Thymus (tissue), 14 donors: ENCODE measurements at places on chromosomes 5 and 9. TPM values are rescaled to one million over a fixed set of nuclear protein-coding genes. Genes with fewer than 3 reads are reported as not detected.

GKAP1 gene
- total RNA-seq, result 14.3 TPM

PLAC8L1 gene
- 0.24 TPM for total RNA-seq

FIBCD1 gene
- total RNA-seq, result 0.09 TPM

PCDHA6 gene
- 0.05 TPM for total RNA-seq

BRD9 gene
- total RNA-seq, result 39.3 TPM

SLC6A19 gene
- total RNA-seq, result 0.09 TPM

VCAN gene
- total RNA-seq, result 15.0 TPM

GRCh38 chr5:16712620-16713019 is 95.8 kb upstream of the RETREG1 start:
- H3K4me3 ChIP-seq, result no peak overlapping the region
- no peak overlapping the region for H3K27ac ChIP-seq
- no peaks in the 10 kb centered on the region for H3K27me3 ChIP-seq
- no peaks in the 10 kb centered on the region for H3K36me3 ChIP-seq
- H3K4me1 ChIP-seq, result no peaks in the 10 kb centered on the region

- H3K27me3 ChIP-seq, result no peaks in the 10 kb centered on the region
- no peak overlapping the region for H3K27ac ChIP-seq
Measured at GRCh38 chr9:87546704-87547103, 49.0 kb downstream of the DAPK1 start.

GRCh38 chr5:32443541-32444430 is 754 bp downstream of the ZFR start:
- no peaks in the 10 kb centered on the region for H3K27me3 ChIP-seq
- H3K4me1 ChIP-seq, result peaks cover 15% of the 10 kb centered on the region
- peak overlapping the region; percentile 89 for H3K4me3 ChIP-seq
- H3K27ac ChIP-seq, result peak overlapping the region; percentile 85
- peak; percentile 26 for DNase-seq
- peaks cover 9% of the 10 kb centered on the region for H3K36me3 ChIP-seq

GRCh38 chr9:127963359-127964064 is 17.3 kb downstream of the EEIG1 start:
- no peak overlapping the region for H3K4me3 ChIP-seq
- H3K27ac ChIP-seq, result peak overlapping the region; percentile 46
- H3K27me3 ChIP-seq, result no peaks in the 10 kb centered on the region
- DNase-seq, result no peak
- H3K36me3 ChIP-seq, result peaks cover 37% of the 10 kb centered on the region

DNA sequence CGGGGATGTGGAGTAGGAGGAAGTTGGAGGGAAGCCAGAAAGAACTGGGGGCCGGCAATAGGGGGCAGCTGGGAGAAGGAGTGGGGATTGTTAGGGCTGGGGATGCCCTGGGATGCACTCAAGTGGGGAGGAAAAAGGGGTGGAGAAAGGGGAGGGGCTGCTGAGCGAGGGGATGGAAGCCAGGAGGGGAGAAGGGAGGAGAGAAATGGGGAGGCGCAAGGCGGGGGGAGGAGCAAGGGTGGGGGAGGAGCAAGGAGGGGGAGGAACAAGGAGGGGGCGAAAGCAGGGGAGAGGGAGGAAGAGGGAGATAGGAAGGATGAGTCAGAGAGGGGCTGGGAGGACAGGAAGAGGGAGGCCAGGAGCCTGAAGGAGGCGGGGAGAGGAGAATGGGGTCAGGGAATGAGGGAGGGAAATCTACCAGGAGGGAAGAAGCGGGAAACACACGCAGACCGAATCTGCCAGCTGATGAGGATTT is 1.6 kb downstream of the IRX4 start:
- no peaks in the 10 kb centered on the region for H3K36me3 ChIP-seq
- H3K27me3 ChIP-seq, result peaks cover 97% of the 10 kb centered on the region
- DNase-seq, result no peak
- no peak overlapping the region for H3K4me3 ChIP-seq
- H3K4me1 ChIP-seq, result no peaks in the 10 kb centered on the region
- no peak overlapping the region for H3K27ac ChIP-seq

DNA sequence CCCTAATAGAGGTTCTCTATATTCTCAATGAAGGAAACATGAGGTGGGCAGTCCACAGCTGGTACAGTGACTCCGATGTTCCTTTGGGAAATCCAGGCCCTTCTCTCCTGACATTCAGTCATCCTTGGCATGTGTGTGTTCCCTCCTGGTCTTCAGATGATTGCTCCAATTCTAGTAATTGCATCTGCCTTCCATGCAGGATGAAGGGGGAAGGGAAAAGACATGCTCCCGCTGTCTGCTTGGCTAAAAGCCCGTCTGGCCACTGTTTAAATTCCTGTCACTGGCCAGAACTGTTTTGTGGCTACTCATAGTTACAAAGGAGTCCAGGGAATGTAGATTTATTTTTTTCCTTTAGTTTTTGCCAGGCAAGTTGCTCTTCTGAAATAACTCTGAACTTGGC is 65.0 kb downstream of the MAST4 start:
- no peaks in the 10 kb centered on the region for H3K4me1 ChIP-seq
- no peaks in the 10 kb centered on the region for H3K36me3 ChIP-seq
- no peak for DNase-seq
- no peak overlapping the region for H3K27ac ChIP-seq

DNA sequence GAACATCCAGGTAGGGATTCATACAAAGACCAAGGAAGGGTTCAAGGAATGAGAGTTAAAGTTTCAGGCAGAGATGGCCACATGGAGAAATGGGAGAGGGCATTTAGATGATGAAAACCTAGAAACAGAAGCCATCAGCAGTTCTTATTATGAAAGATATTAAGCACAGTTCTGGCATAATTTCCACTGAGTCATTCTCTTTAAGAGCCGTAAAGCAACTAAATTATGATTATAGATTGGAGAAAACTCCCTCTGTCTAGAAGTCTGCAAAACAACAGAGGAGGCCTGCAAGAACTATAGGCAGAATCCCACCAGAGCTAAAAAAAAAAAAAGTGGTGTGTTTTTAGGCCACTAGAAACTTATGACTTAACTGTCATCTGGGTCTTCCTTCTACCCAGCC is 157.1 kb upstream of the MPDZ start:
- no peak overlapping the region for H3K4me3 ChIP-seq
- no peak for DNase-seq
- H3K27ac ChIP-seq, result no peak overlapping the region
- H3K27me3 ChIP-seq, result no peaks in the 10 kb centered on the region

GRCh38 chr5:38765399-38765861 is 80.4 kb upstream of the OSMR start:
- H3K36me3 ChIP-seq, result no peaks in the 10 kb centered on the region
- no peaks in the 10 kb centered on the region for H3K4me1 ChIP-seq
- H3K4me3 ChIP-seq, result no peak overlapping the region
- H3K27me3 ChIP-seq, result no peaks in the 10 kb centered on the region

GRCh38 chr5:134877159-134877558 is 3.0 kb downstream of the TXNDC15 start:
- no peak for DNase-seq
- H3K4me1 ChIP-seq, result peaks cover 24% of the 10 kb centered on the region
- no peaks in the 10 kb centered on the region for H3K27me3 ChIP-seq
- no peak overlapping the region for H3K4me3 ChIP-seq
- H3K27ac ChIP-seq, result peak overlapping the region; percentile 32

DNA sequence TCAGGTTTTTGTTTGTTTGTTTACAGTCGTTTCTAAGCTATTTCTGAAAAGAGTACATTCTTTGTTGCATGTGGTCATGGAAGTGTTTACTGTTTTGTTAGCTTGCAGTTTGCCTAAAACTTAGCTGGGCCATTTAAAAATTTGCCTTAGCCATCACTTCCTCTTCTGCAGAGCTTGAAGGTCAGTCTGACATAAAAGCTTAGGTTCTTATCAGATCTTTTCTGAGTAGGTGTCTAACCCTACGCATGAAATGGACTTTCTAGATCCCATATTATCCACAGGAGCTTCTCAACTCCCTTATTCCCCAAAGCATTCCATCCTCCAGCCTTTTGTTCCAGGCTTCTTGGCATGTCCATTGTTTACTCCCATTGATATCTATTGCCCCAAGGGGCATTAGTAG is 90.3 kb downstream of the AP3B1 start:
- no peak overlapping the region for H3K4me3 ChIP-seq
- peaks cover 10% of the 10 kb centered on the region for H3K36me3 ChIP-seq
- no peak for DNase-seq
- no peak overlapping the region for H3K27ac ChIP-seq
- H3K27me3 ChIP-seq, result no peaks in the 10 kb centered on the region

GRCh38 chr5:1564182-1564748 is 40.5 kb upstream of the LPCAT1 start:
- DNase-seq, result no peak
- no peak overlapping the region for H3K27ac ChIP-seq
- no peaks in the 10 kb centered on the region for H3K4me1 ChIP-seq
- H3K27me3 ChIP-seq, result no peaks in the 10 kb centered on the region

DNA sequence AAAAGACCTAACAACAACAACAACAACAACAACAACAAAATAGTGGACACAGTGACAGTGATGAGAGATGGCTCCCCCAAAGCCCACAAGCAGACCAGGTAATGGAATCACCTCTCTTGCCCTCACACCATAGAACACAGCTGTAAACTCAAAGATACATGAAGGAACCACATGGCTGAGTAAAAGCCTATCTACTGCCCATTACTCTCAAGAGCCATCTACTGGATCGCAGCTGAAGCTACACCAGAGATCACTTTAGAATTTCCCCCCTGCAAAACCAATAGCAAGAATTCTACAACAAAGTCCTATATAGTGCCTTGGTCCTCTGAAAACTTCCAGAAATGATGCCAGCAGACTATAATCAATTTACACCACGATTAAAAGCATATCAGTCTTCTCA is 1537.6 kb upstream of the CDH9 start:
- H3K27ac ChIP-seq, result no peak overlapping the region
- no peak overlapping the region for H3K4me3 ChIP-seq
- no peaks in the 10 kb centered on the region for H3K27me3 ChIP-seq
- H3K4me1 ChIP-seq, result no peaks in the 10 kb centered on the region

GRCh38 chr9:127943731-127944144 is 6.1 kb upstream of the DPM2 start:
- DNase-seq, result peak; percentile 81
- peak overlapping the region; percentile 31 for H3K27ac ChIP-seq
- no peaks in the 10 kb centered on the region for H3K27me3 ChIP-seq
- peaks cover 80% of the 10 kb centered on the region for H3K36me3 ChIP-seq
- no peak overlapping the region for H3K4me3 ChIP-seq

- H3K27me3 ChIP-seq, result no peaks in the 10 kb centered on the region
- no peak for DNase-seq
- peaks cover 5% of the 10 kb centered on the region for H3K4me1 ChIP-seq
Measured at GRCh38 chr9:99092643-99093491, 12.0 kb upstream of the TGFBR1 start.

- peaks cover 15% of the 10 kb centered on the region for H3K4me1 ChIP-seq
- no peak overlapping the region for H3K4me3 ChIP-seq
- H3K36me3 ChIP-seq, result no peaks in the 10 kb centered on the region
- no peak for DNase-seq
- H3K27me3 ChIP-seq, result no peaks in the 10 kb centered on the region
Measured at GRCh38 chr5:135322271-135322670, 76.8 kb downstream of the MACROH2A1 start.

GRCh38 chr9:136577941-136578625 is 32.2 kb upstream of the NOTCH1 start:
- no peaks in the 10 kb centered on the region for H3K36me3 ChIP-seq
- peaks cover 20% of the 10 kb centered on the region for H3K4me1 ChIP-seq
- H3K4me3 ChIP-seq, result no peak overlapping the region

DNA sequence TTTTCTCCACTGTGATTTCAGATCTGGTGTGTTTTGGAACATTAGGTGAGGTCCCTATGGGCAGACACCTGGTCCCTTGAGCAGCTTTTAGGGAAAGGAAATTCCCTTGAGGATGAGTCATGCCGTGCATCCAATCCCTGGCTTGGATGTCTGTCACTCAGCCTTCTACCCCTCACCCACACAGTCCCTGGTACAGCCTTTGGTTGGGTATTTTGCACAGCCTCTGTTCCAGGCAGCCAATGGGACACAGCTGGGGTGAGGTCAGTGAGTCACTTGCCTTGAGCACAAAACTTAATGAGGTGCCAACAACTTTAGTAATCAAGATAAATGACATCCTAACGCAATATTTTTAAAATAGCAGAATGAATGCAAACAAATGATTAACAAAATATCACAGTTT is 22.7 kb upstream of the SVEP1 start:
- no peak for DNase-seq
- H3K4me1 ChIP-seq, result no peaks in the 10 kb centered on the region
- no peaks in the 10 kb centered on the region for H3K27me3 ChIP-seq
- no peaks in the 10 kb centered on the region for H3K36me3 ChIP-seq
- no peak overlapping the region for H3K27ac ChIP-seq
- no peak overlapping the region for H3K4me3 ChIP-seq

- DNase-seq, result no peak
- H3K27me3 ChIP-seq, result no peaks in the 10 kb centered on the region
- peaks cover 24% of the 10 kb centered on the region for H3K4me1 ChIP-seq
- peaks cover 14% of the 10 kb centered on the region for H3K36me3 ChIP-seq
- H3K27ac ChIP-seq, result peak overlapping the region; percentile 90
Measured at GRCh38 chr9:128370367-128370751, 815 bp upstream of the URM1 start.

GRCh38 chr5:59999056-59999455 is 105.5 kb upstream of the PDE4D start:
- no peak for DNase-seq
- no peaks in the 10 kb centered on the region for H3K4me1 ChIP-seq
- H3K36me3 ChIP-seq, result no peaks in the 10 kb centered on the region
- H3K27me3 ChIP-seq, result no peaks in the 10 kb centered on the region
- no peak overlapping the region for H3K4me3 ChIP-seq

DNA sequence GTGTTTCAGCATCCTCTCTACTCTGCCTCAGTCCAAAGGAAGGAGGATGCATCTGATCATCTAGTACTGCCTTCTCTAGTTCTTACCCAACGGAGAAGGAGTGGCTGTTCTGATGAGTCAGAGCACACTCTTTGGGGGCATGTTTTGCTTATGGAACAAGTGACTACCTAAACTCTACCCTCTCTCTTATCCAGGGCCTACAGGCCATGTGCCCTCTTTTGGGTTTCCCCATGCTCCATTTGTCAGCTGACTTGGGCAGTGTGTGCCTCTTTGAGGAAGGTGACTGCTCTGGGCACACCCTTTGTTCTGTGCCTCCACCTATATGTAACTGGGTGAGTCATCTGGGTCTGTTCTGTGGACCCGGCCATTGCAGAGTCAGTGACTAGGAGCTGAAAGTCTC is 89.6 kb upstream of the BNC2 start:
- H3K27ac ChIP-seq, result no peak overlapping the region
- no peaks in the 10 kb centered on the region for H3K36me3 ChIP-seq
- no peak overlapping the region for H3K4me3 ChIP-seq
- no peaks in the 10 kb centered on the region for H3K27me3 ChIP-seq
- DNase-seq, result no peak

- no peak overlapping the region for H3K27ac ChIP-seq
- peaks cover 94% of the 10 kb centered on the region for H3K27me3 ChIP-seq
- no peak for DNase-seq
- no peaks in the 10 kb centered on the region for H3K4me1 ChIP-seq
Measured at GRCh38 chr5:176744584-176744965, 65.8 kb upstream of the UNC5A start.

GRCh38 chr5:111447099-111447498 is 65.2 kb downstream of the STARD4 start:
- H3K27ac ChIP-seq, result no peak overlapping the region
- peaks cover 5% of the 10 kb centered on the region for H3K4me1 ChIP-seq
- no peak for DNase-seq

- DNase-seq, result no peak
- H3K4me3 ChIP-seq, result no peak overlapping the region
- H3K36me3 ChIP-seq, result no peaks in the 10 kb centered on the region
- H3K27ac ChIP-seq, result no peak overlapping the region
- no peaks in the 10 kb centered on the region for H3K27me3 ChIP-seq
- no peaks in the 10 kb centered on the region for H3K4me1 ChIP-seq
Measured at GRCh38 chr5:10145923-10146401, 103.7 kb downstream of the ATPSCKMT start.
